Activated naive CD4-positive, alpha-beta T cell (primary cell): ENCODE measurements at places on chromosomes 3 and 15.

DNA sequence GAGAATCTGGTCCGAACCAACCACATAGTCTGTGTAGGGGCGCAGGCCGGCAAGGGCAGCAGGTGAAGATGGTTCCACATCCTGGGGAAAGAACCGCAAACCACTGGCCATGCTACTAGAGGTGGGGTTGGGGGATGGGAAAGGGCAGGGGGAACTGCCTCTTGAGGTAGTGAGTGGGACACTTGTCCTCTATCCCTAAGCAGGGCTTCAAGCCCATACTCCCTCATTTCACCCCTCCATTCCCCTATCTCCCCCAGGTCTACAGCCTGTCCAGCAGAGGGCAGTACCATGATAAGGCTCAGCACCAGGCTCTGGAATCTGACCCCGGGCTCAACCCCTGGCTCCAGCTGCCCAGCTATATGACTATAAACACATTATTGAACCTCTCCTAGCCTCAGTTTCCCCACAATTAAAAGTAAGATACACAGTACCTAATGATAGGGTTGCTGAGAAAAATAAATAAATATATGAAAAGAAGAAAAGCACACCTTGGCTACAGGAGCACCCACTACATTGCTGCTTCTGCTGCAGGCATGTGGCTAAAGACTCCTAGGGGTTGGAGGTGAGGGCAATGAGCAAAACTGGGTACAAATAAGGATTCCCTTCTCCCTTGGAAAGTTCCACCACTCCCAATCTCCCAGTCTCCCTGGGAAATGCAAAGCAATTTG is 6.3 kb downstream of the GORASP1 start:
- no peak for DNase-seq

GRCh38 chr3:51106242-51106876 is 278.7 kb upstream of the MANF start:
- no peak for DNase-seq

DNA sequence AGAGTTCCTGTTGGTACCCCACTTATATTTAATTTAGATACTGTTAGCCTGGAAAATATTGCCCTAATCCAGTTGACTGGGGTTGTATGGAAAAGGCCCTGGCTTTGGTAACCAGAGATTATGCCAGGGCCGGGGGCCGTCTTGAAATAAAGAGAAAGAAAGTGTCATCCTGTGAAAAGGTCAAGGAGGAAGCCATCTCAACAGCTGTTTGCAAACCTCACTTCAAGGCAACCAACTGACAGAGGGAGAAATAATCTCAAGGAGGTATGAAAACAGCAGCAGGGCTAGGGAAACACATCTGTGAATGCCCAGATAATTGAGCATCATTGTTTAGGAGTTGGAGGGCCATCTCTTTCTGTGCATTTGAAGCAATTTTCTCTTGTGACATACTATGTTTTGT is 190.8 kb downstream of the SUCLG2 start:
- no peak for DNase-seq

GRCh38 chr15:48406266-48406891 is 75.2 kb downstream of the DUT start:
- no peak for DNase-seq

- no peak for DNase-seq
These were observed 27.2 kb upstream of the ABHD17C start for GRCh38 chr15:80667936-80668335.
